ENCODE measurements at places on chromosomes 2 and 18.

- no peak for DNase-seq
Measured at GRCh38 chr2:175097297-175097696, 70.7 kb downstream of the ATF2 start.

- no peak for DNase-seq
Measured at GRCh38 chr2:234747032-234747431, 204.8 kb upstream of the SH3BP4 start.

DNA sequence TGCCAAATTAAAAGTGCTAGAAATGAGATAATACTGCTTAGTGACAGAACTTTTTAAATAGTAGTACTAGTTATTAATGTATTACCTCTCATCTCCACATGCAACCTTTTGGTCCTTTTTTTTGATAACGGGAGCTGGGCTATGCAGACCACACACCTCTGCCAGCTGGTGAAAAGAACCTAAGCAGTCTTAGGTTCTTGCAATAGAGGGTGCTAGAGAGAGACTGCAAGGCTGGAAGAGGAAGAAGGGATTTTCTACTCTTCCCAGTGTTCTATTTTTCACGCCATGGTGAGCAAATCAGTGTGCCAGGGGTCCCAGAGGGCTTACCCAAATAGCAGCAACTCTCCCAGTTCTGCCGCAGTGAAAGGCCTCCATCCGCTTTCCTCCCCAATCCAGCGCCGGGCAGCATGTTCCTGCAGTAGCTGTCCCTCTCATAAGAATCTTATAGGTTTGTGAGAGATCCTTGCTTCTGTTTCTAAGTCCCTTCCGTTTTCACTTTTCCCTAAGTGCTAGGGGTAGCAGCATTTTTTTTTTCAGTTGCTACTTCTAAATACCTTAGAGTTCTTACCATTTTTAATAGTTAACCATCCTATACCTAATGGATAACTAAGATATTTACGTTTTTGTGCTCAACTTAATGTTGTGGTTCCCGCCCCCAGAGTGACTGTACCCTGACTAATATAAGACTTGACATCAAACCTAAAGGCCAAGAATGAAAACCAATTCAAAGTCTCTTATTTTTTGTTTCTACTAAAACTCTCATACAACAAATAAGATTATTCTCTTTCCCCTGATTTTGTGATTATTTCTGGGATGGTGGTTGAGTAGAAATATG lies 69.4 kb upstream of the UBE2E3 start:
- no peak for DNase-seq

GRCh38 chr2:161139098-161139987 lies 20.9 kb upstream of the TANK start:
- DNase-seq = no peak

GRCh38 chr2:240593026-240593702 lies 6.6 kb downstream of the CAPN10 start:
- DNase-seq = no peak

DNA sequence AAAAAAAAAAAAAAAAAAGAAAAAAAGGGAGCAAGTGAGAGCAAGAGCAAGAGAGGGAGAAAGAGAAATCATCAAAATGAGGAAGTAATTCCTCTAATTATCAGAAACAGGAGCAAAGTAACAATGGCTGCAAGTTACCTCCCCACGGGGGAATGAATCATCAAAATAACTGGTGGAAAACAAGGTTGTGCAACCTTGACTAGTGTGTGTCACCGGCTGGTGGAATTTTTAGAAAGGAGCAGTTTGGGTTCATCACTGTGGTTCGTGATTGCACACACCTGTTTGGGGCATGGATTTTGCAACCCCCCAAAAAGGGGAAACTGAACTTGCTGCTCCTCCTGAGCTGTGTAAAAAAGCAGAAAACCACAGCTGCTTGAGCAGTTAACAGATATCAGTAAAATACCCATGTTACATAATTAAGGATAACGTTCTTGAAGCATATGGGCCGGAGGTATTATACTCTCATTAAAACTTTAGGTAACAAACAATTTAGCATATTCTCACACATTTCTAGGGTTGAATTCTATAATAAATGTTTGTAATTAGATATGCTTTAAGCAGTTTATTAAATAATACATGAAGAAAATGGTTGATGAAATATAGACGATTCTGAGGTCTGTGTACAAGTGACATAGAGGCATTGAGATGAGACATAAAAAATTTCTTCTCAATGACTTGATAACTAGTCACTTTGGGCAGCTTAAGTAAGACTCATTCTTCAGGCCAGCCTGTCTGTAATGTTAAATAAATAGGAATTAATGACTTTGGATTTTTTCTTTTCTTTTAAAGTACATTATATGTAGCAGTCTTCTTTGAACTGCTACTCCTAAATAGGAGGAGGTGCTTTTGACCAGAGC lies 184.2 kb upstream of the ZEB2 start:
- no peak for DNase-seq

- no peak for DNase-seq
Measured at GRCh38 chr2:83565181-83565580, 893.9 kb downstream of the SUCLG1 start.

DNA sequence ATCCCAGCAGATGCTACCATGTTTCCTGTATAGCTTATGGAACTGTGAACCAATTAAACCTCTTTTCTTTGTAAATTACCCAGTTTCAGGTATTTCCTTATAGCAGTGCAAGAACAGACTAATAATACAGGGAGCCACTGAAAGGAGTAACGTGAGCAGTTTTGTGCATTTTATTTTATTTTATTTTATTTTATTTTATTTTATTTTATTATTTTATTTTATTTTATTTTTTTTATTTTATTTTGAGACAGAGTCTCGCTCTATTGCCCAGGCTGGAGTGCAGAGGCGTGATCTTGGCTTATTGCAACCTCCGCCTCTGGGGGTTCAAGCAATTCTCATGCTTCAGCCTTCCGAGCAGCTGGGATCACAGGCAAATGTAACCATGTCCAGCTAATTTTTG lies 156.3 kb upstream of the MSH6 start:
- DNase-seq = no peak

DNA sequence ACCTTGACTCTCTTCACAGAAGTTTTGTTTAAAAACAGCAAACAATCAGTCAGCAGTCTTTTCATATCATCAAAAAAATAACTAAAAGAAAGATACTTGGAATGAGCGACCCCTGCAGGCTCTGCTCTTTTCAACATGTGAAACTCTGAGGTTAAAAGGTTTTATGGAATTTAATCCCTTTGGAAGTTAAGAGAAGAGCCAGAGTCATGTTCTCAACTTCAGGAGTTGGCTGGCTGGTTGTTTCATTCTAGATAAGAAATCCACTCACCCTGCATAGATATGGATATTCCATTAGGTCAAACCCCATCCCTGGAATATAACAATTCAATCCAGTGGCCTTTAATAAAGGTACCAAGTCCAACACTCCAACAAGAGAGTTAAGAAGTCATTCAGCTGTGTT lies 115.6 kb upstream of the RMDN2 start:
- no peak for DNase-seq

GRCh38 chr2:31770741-31771140 lies 190.0 kb upstream of the SRD5A2 start:
- no peak for DNase-seq

DNA sequence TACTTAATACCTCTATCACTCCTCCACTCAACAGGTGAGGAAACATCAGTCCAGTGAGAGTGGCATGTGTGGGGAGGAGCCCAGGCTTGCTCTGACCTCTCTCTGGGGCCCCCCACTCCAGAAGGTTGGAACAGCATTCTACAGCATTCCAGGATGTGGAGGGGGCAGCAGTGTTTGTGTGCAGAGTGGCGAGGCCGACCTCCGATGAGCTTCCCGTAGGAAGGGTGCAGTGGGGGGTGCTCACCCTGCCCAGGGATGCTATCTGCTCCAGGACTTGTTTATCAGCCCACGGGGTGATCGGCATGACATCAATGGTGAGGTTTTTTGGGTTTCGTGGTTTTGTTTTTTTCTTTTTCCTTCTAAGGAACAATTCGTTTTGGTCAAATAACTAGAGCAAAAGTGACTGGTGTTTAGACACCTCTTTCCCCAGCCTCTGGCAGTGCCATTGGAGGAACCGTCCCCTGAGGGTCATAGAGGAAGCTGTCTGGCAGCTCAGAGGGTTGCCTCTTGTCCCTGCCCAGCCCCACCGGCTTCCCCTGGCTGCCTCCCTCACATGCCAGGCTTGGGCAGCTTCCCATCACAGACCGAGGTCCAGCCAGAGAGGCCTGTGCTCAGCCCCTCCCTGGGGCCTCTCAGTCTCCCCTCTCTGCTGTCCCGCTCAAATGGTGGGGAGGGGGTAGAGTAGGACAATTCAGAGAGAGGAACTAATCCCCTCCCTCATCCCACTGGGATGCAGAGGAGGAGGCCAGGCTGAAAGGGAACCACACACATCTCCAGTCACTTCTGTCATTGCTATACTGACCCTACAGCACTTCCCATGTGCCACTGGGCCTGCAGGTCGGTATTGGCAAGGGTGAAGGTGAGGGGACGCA lies 96.5 kb downstream of the ZFP36L2 start:
- no peak for DNase-seq

DNA sequence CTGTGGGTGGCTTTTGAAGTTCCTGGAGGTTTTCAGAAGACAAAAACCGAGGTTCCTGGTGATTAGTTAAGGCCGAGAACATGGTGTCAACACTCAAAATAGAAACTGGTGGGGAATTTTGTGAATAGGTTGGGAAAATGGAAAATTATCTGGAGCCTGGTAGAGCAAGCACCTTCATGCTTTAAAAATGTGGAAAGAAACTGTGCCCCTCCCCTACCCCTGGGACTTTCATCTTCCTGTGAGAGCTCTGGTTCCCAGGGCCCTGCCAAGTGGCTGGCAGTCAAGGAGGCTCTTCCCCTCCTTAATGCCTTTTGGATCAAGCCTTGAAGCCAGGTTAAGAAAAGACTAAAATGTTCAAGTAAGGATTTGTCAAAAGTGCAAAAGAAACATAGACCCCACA lies 1.9 kb upstream of the CRACDL start:
- DNase-seq = no peak

DNA sequence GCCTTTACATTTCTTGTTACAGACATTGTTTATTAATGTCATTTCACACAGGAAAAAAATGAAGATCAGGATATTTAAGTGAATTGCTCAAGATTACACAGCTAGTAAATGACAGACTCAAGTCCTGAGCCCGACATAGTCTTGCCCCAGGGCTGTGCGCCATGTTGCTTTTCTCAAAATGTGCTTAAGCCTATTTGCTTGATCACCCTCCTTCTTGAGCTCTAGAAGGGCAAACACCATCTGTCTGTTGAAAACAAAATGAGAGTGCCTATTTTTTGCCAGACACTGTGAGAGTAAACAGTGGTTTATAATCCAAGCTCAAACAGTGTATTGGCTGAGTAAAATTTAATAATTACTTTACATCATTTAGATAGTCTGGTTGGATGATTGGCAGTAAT lies 34.8 kb upstream of the HNMT start:
- no peak for DNase-seq

GRCh38 chr18:14189858-14190257 lies 57.6 kb upstream of the ZNF519 start:
- DNase-seq = no peak
